ENCODE measurements at places on chromosomes 7 and 10.

DNA sequence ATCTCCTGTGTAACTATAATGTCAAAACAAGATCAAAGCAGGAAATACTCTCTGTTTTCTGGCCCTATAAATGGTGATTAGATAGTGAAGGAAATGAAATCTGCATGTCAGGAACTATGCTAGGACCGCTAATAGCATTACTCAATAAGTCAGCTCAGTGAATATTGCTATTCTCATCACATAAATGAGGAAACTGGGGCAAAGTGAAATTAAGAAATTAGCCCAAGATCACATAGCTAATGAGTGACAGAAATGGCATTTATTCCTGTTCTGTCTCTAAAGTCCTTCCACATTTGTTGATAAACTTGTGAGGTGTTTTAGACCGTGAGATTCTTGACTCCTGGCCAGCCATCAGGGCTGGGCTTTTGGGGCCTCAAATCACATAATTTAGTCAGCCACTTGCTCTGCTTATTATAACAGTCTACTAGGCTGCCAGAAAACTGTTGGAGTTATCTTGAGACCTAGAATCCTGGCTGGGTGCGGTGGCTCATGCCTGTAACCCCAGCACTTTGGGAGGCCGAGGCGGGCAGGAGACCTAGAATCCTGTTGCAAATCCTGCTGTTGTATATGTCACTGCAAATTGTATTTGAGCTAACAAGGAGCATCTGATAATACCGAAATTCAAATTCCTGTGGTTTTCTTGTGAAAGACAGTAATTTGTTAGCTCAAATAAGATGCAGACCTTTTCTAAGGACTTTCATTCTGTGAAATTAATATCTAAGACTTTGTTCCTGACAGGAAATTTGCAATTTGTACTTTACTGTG lies 66.5 kb upstream of the SHTN1 start:
- DNase-seq = no peak

- DNase-seq = peak; percentile 77
Observed at GRCh38 chr10:3805791-3806461, 20.9 kb upstream of the KLF6 start.

DNA sequence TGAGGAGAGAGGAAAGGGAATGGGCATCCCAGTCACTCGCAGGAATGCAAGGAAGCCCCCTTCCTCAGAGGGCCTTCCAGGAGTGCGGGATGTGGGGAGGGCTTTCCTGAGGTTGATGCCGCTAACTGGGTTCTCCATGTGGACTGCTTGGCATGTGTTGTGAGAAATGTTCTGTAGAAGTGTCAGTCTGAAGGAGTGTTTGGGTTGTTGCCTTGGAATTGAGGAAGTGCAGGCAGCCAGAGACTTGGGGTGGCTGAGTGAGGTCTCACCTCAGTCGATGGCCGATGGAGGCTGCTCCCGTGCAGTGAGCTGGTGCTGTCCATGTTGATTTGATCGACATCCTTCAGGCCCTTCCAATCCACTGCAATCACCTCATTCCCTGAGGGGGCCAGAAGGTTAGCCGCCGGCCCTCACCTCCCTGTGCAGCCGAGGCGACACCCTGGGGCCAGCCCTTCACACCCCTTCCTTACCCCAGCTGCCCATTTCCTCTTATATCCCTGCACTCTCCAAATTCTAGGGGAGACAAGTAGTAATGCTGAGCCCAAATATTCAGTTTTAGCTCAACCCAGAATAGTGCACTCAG lies 2.7 kb downstream of the FAM131B start:
- no peak for DNase-seq

DNA sequence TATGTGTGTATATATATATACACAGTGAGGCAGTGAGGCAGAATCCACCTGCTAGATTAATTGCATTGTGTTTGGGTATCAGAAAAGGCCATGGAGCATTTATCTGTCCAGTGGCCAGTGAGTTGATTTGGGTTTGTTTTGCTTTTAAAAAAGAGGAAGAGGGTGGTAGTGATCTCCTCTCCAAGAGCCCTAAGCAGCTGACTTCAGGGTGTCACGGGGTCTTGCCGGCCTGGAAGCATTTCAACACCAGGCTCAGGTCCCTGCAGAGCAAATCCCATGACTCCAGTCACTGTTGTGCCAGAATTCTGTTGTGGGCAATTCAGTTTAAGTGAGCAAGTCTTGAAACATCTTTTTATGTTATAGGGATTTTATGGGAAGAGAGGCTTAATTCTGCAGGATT lies 30.6 kb upstream of the GPNMB start:
- no peak for DNase-seq

DNA sequence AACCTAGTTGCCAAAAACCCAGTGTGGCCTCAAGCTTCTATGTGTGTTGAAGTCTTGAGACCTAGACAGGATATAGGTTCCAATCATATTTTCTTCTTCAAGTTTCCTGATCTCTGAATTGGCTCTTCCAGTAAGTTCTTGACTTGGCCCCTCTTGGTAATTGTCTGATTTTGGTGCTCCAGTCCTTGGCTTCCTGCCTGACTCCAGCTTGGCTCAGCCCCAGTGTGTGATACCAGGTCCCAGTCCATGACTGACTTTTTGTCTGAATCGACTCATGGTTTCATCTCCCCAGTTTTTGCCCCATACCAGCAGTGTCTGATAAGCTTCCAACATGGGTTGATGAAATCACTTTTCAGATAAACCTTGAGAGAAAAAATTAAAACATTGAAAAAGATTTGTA lies 72.3 kb downstream of the FAS start:
- no peak for DNase-seq

GRCh38 chr7:45089341-45089891 lies 647 bp upstream of the NACAD start:
- DNase-seq = peak; percentile 48

DNA sequence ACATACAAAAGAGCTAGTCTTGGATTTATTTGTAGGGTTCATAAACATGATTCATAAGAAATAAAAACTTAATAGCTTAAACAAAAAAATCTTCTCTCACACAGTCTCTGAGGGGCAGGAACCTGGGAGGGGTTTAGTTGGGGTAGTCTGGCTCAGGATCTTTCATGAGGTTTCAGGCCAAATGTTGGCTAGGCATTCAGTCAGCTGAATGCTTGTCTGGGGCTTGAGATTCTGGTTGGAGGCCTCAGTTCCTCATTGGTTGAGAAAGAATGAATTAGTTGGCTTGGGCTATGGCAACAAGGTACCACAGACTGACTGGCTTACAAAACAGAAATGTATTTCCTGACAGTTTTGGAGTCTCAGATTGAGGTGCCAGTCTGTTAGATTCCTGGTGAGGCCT lies 74.3 kb downstream of the ANKRD7 start:
- no peak for DNase-seq

GRCh38 chr7:18496341-18496700 lies 772 bp downstream of the HDAC9 start:
- DNase-seq = no peak

- DNase-seq = no peak
Observed at GRCh38 chr7:115116773-115117715, 195.2 kb downstream of the MDFIC start.

DNA sequence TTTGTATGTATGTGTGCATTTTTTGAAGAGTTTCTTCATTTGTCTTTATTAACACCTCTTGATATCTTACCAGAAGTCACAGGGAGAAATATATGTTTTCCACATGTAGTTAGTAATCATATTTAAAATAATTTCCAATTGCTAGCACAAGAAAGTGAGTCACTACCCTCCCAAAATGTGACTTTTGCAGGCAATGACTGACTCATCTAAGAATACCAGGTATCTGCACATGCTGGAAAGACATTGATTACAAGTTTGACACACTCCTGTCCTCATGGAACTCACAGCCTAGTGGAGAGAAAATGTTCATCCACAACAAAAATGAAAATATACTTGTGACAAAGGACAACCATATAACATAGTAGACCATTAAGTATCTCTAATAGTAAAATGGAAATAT lies 82.9 kb downstream of the SEMA3D start:
- DNase-seq = peak; percentile 22

- DNase-seq = no peak
Observed at GRCh38 chr10:70838270-70838805, 22.6 kb downstream of the SGPL1 start.

GRCh38 chr10:58028597-58029366 lies 238.9 kb downstream of the IPMK start:
- peak; percentile 89 for DNase-seq

GRCh38 chr7:7054252-7054830 lies 128.0 kb upstream of the C1GALT1 start:
- DNase-seq = no peak

- DNase-seq = no peak
Observed at GRCh38 chr7:50262916-50263690, 41.4 kb upstream of the IKZF1 start.

- DNase-seq = no peak
Observed at GRCh38 chr7:44131173-44132029, 8.1 kb upstream of the POLD2 start.

DNA sequence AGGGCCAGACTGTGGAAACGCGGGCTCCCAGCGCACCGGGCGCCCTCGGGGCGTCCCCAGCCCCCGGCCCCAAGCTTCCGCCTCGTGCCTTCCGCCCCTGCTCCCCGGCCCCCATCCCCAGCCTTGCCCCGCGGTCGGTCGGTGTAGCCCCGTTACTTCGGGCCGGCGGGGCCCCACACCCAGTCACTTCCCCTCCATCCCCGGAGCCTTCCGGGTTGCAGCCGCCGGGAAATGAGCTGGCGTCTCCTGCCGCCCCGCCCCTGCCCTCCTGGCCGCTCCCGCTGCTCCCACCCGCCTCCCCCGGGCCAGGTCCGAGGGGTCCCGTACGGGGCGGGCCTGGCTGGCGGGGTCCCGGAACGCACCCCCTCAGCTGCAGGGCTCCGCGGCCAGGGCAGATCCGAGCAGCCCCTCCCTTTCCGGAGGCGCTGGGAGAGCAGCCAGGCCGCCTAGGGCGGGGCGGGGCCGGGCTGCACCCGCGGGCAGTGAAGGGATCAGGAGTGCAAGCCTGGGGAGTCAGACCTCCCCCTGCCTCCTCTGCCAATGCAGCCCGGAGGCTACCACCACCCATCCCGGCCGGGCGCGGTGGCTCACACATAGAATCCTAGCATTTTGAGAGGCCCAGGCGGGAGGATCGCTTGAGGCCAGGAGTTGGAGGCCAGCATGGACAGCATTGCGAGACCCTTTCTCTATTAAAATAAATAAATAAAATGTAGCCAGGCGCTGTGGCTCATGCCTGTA lies 709 bp downstream of the ARPC1B start:
- peak; percentile 41 for DNase-seq

GRCh38 chr7:12821746-12822145 lies 134.3 kb downstream of the ARL4A start:
- DNase-seq = no peak

- DNase-seq = no peak
Observed at GRCh38 chr7:36602934-36603887, 121.1 kb downstream of the AOAH start.

DNA sequence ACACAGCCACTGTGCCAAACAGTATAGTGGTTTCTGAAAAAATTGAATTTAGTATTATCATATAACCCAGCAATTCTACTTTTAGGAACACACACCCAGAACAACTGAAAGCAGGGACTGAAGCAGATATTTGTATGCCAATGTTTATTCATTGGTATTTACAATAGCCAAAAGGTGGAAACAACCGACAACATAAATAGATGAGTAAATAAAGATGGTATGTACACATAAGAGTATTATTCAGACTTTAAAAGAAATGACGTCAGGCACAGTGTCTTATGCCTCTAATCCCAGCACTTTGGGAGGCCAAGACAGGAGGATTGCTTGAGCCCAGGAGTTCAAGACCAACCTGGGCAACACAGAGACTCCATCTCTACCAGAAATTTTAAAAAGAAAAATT lies 7.2 kb downstream of the CDCA7L start:
- no peak for DNase-seq

- DNase-seq = peak; percentile 12
Observed at GRCh38 chr7:924541-925231, 29.8 kb downstream of the ADAP1 start.

- no peak for DNase-seq
Observed at GRCh38 chr10:107091126-107091525, 73.4 kb downstream of the SORCS1 start.

DNA sequence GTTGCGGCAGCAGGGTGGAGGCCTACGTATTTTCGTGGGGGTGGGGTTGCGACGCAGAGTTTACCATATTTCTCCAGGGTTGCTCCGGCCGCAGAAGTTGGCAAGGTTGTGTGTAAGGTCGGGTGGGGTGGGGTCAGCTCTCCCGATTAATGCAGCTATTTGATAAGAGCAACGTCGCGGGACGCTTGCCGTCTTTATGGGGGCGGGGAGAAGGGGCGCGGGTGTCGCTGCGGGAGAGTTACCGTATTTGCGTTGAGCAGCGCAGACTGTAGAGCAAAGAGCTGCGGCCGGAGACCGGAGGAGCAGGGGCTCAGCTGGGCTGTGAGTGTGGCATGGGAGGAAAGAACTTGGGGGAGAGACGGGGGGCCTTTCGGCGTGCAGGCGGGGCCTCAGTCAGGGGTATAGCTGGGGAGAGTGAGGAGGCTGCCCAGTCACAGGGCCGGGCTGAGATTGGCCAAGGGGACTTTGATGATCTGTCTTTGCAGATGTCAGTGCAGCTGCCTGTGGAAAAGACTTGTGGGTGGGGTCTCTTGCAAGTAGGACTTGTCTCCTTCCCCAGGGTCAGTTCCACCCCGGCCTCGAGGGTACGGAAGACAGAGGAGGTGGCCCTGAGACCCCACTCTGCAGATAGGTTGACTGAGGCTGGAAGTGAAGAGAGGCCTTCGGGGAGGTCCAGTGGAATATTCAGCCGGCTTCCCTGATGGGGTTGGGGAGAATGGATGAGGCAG lies 26.6 kb downstream of the ZNF775 start:
- DNase-seq = peak; percentile 27

GRCh38 chr10:51459476-51459875 lies 239.9 kb downstream of the CSTF2T start:
- no peak for DNase-seq

- peak; percentile 53 for DNase-seq
Observed at GRCh38 chr10:77638321-77639101, 903 bp upstream of the KCNMA1 start.

DNA sequence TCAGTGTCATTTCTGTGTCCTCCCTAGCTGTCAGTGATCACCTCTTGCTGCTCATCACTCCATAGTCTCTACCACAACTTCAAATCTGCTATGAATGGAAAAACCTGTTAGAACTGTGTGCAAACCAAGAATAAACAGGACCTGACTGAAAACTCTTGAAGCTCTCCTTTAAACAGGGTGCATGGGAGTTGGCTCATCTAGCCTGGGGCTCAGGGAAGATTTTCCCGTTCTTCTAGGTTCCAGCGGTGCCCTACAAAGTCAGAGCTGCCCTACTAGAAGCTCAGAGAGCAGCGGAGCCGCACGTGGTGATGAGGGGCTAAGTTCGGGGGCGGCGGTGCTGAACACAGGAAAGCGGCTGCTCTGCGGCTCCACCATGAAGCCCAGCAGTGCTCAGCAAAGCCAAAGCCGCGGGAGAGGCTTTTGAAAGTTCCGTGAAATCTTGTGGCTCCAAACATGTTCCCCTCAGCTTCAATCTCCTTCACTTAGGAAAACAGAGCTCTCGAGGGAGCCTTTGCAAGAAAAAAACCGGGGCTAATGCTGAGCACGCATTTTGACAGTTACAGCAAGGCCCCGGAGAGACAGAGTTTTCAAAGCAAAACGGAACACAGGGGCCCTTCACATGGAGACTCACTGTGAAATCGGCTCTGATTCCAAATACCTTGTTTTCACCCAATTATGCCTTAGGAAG lies 30.5 kb downstream of the RGS10 start:
- DNase-seq = no peak

Measured in IMR-90 (cell line).